ENCODE measurements at places on chromosomes 7 and 10. TPM values are rescaled to one million over a fixed set of nuclear protein-coding genes. Genes with fewer than 3 reads are reported as not detected.

DNA sequence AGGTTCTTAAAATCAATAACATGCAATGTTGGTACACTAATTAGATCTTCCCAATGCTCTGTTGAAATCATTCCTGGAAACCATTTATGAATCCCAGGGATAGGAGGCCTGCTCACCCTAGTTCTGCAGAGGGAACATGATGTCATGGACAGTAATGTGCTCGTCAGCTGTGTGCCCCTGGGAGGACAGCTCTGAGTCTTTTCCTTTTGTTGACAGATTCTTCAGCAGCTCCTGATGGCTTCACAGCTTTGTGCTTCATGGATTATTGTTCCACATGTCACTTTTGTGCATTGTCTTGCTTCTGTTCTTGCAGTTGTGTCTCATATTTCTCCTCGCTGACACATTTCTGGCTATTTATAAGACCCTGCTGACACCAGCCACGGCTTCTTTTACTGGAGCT lies 367.5 kb downstream of the CCSER2 start:
- DNase-seq, result no peak

- DNase-seq, result no peak
Observed at GRCh38 chr7:112167147-112167546, 39.1 kb downstream of the DOCK4 start.

- DNase-seq, result peak; percentile 80
Observed at GRCh38 chr10:132447446-132448247, 50.6 kb downstream of the PWWP2B start.

GRCh38 chr7:50667338-50667737 lies 102.1 kb upstream of the DDC start:
- DNase-seq, result no peak

- DNase-seq, result no peak
Observed at GRCh38 chr10:22683140-22683389, 31.3 kb downstream of the PIP4K2A start.

DNA sequence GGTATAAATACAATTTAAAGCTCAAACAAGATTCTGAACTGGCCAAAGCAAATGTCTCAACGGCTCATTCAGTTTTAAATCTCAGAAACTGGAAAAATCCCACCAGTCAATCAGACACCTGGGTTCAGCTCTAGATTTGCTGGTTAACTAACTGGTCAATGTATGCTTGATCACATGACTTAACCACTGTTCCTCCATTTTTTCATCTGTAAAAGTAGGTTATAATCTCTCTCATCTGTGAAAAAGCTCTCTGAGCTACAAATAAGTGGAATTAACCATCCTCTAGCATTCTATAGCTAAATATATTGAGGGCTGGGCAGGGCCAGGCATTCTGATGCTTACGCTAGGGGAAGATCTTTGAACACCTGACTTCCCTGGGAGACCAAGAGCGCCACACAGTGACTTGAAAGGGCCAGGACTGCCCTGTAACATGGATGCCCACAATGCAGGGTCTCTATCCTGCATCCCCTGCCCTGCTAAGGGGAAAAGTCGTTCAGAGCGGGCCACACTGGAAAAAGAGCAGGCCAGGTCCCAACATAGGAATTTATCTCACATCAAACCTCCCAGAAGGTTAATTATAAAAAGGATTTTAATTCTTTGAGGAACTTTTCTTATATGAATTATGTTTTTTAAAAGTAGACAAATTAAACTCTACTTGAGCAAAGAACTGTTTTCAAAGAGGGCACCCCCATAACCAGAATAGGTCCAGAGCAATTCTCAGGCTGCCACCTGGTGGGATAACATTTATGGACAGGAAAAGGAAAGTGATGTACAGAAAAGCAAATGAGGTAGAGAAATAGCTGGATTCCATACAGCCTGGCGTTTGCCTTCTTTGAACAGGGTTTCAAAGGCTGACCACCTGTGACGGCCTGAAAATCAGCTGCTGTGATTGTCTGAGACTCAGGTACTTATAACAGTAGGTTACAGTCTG lies 1.8 kb downstream of the RP9 start:
- DNase-seq, result no peak

DNA sequence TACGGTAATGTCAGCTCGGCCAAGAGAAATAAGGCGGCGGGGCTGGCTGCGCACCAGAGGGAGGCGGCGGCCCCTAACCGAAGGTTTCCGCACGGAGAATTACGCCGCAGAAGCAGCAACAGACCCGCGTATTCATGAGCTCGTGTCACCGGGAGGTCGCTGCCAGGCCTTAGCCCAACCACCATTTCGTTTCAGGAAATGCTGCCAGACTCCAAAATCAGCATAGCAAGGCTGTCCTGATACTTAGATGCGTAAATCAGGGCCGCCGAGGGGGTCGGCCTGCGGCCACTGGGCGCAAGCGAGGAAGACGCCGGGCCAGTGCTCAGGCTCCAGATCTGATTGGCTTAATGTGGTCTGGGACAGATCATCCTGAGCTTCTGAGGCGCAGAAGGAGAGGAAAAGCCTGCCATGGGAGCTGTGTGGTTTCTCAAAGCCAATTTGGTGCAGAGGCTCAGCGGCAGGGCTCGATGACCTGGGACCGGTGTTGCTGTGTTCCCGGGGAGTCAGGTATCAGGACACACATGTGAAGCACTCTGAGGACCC lies 247.9 kb downstream of the BAMBI start:
- DNase-seq, result no peak

DNA sequence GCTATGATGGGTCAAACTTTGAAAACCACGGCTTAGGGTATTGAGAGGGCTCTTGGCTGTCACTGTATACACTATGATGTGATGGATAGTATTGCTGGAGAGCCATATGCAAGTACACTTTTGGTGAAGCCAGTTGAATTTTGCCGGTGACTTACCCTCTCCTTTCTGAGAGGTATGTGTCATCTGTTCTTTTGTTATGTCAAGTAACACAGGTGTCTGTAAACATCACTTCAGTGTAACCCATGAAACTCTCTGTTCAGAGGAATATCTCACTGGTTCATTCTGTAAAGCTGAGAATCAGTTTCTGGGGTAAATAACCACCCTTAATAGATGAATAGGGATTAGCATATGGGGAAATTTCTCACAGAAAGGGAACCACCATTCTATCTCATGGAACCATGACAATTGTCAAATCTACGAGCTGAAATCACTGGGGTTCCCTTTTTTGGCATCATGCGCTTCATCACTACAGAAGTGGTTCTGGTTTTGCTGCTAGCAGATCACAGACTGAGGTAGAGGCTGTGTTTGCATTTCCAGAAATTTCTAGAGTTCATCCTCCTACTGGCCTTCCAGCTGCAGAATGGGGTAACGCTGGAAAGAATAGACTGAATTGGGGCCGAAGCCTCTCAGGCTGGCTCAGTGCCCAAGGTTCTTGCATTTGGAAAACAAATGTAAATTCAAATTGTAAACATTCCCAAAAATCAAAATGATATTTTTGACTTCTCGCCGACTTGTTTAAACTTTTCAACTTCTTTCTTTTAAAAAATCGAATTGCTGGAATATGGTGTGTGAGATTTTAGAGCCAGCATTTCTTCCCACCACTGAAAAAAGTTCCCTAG lies 83.3 kb upstream of the CREB5 start:
- no peak for DNase-seq

- no peak for DNase-seq
Observed at GRCh38 chr7:127532736-127533135, 52.7 kb downstream of the GCC1 start.

- no peak for DNase-seq
Observed at GRCh38 chr10:118238573-118239235, 103.4 kb downstream of the FAM204A start.

DNA sequence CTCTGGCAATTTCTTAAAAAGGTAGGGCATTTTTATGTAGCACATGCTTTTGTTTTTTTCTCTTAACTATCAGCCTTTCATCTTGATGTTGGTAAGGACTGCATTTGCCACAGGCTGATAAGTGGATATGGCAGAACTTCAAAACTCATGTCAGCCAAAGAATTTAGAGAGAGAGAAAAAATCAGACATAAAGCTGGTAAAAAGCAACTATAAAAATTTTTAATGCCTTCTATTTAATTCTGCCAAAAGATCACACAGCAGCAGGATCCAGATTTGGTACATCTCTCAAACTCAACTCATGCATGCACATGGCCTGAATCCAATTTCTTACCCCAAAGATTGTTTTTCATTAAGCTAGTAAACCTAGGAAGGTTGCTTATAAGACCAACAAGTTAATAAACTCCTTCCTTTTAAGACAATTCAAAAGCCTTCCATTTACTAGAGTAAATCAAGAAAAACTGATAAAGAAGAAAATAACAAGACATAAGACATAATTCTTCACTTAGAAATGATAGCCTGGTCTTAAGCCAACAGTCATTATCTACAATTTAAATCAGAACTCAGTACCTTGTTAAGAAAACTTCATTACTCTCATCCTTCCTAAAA lies 69.3 kb downstream of the GLI3 start:
- DNase-seq, result no peak

- no peak for DNase-seq
Observed at GRCh38 chr7:115869190-115869589, 161.4 kb downstream of the TFEC start.

DNA sequence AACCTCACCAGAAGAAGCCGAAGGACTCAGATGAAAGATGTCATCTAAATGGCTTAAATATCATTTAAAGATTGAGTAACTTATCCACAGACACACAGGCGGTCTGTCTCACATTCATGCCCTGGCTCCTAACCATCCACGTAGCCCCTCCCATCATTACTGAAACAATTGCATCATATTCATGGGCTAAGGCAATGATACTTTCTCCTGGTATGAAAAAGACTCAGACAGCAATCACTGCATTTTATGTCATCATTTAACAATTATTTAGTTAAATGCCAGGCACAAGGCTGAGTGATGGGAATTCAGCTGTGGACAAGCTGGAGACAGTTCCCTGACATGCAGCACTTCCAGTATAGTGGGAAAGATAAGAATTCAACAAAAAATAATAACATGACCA lies 11.2 kb upstream of the TECTB start:
- no peak for DNase-seq

DNA sequence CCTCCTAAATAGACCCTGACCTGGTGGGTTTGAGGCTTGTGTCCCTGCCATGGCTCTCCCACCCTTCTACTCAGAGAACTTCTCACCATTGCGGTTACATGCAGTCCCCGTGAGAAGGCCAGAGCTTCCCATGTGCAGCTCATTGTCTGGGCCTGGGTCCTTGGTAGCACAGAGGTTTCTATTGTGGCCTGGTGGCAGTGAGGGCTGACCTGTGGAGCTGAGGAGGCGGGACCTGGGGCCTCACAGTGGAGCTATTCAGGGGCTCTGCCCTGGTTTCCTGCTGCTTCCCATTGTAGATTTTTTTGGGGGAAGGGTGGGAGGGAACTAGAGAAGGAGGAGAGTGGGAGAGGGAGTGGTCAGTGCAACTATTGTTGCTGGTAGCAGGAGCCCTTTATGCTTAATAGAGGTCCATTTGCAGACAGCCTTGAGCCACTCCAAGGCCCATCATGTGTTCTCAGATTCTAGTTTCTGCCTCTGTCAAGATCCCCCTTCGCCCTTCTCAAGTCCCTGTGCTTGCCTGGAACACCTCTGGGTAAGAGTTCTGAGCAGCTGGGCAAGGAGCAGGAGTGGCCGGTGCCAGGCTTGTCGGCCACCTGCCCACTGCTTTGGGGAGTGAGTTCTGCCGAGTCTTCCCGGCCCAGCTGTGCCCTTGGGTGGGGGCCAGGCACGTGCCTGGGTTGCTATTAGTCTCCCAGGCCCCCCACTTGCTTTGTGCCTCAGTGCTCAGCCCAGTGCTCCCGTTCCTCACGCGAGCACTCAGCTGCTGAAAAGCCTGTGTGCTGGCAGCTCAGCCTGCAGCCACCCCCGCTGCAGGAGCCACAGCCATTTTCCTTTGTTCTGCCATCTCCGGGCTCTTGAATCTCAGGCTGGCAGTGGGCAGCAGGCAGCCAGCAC lies 10.7 kb downstream of the TSPAN14 start:
- no peak for DNase-seq

DNA sequence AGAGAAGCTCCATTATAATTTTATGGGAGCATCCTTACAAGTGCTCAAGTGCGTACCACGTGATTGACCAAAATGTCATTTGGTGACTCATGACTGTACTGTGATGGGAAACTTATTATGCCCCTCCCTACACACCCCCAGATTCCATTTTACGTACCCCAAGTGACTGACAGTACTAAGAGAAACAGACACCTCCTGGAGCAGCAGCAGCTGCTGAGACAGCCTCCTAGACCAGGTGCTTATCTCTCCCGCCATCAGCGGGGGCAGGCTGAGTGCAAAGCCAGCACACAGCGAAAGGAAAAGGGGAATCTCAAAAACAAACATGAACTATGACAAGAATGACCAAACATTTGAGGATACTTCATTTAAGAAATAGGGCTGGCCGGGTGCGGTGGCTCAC lies 4.2 kb upstream of the ADAM12 start:
- DNase-seq, result no peak

- DNase-seq, result no peak
Observed at GRCh38 chr10:5106553-5106952, 12.3 kb downstream of the AKR1C3 start.

GRCh38 chr7:127924874-127925273 lies 106.4 kb downstream of the LRRC4 start:
- no peak for DNase-seq

DNA sequence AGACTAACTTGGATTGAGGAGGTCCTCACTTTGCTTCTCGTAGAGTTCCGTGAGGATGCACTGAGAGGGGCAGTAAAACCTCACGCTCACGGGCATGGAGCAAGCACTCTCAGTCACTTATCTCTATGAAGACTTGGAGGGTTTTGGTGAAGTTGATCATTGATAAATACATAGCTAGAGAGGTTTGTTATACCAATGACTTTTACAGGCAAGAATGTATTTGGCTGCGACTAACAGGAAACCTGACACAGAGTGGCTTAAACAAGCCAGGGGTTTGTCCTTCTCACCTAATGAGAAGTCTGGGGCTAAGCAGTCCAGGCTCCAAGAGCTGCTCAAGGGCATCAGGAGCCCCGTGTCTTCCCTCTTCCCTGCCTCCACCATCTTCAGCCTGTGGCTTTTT lies 6.1 kb downstream of the BICC1 start:
- DNase-seq, result no peak

- DNase-seq, result no peak
Observed at GRCh38 chr7:103336761-103337160, 7.8 kb downstream of the DNAJC2 start.

- DNase-seq, result no peak
Observed at GRCh38 chr7:153030976-153031375, 271.4 kb downstream of the ACTR3B start.

DNA sequence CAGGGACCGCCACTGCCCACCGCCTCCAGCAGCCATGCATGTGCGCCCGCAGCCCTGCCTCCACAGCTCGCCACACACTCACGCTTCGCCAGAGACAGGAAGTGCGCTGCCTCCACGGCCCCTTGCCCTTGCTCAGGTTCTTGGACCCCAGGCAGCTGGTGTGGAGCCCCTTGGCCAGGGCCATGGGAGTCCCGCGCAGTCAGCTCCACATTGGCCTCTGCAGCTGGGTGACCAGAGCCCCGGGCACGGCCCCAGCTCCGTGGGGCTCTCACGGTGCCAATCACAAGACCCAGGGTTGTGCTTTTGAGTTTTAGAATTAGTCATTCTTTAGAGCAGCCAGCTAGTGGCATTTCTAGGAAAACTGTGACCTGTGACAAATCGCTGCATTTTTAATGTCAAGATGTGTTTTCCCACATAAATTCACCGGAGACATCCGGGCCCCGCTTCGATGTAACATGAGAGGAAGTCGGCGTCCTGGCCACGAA lies 4.3 kb upstream of the UTF1 start:
- no peak for DNase-seq

The AP5Z1 gene
- total RNA-seq, result 39.5 TPM

The ZNF511 gene
- 54.0 TPM for total RNA-seq

The NFE2L3 gene
- total RNA-seq, result 8.4 TPM

The HIF1AN gene
- total RNA-seq, result 50.6 TPM

The LIPK gene
- not detected for total RNA-seq

The SEMA3C gene
- 83.7 TPM for total RNA-seq

The SOSTDC1 gene
- 5.1 TPM for total RNA-seq

The ZCCHC24 gene
- total RNA-seq, result 5.6 TPM

The ADAM22 gene
- total RNA-seq, result 4.6 TPM

The MACC1 gene
- total RNA-seq, result 9.8 TPM

The ADCY1 gene
- total RNA-seq, result 0.55 TPM
